ENCODE measurements at places on chromosomes 6 and 20. TPM values are rescaled to one million over a fixed set of nuclear protein-coding genes. Genes with fewer than 3 reads are reported as not detected.

DNA sequence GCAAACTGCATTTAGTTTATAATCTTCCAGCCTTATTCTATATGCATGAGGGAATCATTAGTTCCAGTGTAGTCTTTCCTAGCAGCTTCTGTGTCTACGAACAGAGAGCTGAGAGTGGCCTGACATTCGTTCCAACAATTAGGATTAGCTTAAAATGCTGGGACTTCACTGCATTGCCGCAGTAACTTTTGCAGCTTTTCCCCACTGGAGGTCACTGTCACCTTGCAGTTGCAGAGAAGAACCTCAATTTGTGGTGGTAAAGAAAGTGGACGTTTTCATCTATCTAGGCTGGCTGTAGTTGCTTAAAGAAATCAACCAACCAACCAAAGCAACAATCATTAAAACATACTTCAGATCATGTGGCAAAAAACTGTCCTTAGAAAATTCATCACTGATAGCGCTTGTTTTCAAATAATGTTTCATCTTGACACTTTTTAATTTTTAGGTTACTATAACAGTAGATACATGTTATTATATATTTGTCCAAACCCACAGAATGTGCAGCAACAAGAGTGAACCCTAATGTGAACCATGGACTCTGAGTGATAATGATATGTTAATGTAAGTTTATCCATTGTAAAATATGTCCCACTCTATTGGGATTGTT, 12.2 kb downstream of the MYLK4 start:
- DNase-seq: peak; percentile 67
- H3K4me1 ChIP-seq: peaks cover 8% of the 10 kb centered on the region
- no peaks in the 10 kb centered on the region for H3K36me3 ChIP-seq
- no peaks in the 10 kb centered on the region for H3K27me3 ChIP-seq
- H3K4me3 ChIP-seq: no peak overlapping the region
- no peak overlapping the region for H3K27ac ChIP-seq

The SYNDIG1 gene
- not detected for total RNA-seq

The EFCAB8 gene
- total RNA-seq: not detected

The PARD6B gene
- 12.3 TPM for total RNA-seq

The SCRT2 gene
- 0.75 TPM for total RNA-seq

DNA sequence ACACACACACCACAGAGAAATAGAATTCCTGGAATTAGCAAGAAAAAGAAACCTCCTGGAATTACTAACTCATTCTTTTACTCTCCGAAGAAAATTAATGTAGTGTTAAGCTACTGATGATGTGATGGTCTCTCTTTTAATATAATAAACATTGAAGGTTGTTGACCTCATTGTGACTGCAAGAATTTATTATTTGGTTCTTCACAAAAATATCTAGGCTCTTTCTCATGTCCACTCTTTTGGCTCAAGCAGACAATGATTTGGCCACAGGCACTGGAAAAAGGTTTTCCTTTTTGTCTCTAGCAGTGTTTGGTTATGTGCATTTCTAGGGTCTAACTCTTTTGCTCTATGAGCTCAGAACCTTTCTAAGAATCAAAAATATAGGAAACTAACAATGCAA, 811.9 kb downstream of the TENT5A start:
- H3K36me3 ChIP-seq: no peaks in the 10 kb centered on the region
- no peak overlapping the region for H3K4me3 ChIP-seq
- H3K27ac ChIP-seq: no peak overlapping the region

DNA sequence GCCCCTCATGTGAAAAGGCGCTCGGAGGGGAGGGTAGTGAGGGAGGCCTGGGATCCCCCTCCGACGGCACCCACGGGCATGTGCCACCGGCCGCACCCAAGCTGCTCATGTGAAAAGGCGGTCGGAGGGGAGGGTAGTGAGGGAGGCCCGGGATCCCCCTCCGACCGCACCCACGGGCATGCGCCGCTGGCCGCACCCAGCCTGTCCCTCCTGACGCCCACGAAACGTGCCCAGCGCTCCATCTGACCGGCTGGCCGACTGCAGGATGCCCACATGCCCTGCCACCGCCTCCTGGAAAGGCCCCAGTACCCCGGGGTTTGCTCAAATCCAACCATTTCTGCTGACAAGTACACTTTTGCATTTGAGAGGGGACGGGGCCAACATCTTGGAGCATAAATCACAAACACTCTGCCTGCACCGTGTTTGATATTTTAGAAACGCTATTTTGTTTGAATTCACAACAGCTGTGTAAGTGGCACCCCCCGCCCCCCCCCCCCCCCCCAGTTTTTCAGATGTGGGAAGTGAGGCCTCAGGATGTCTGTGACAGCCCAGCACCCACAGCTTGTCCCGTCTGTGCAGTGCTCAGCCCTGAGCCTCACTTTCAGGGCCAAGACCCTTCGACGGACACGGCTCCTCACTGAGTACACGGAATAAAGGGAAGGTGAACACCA, 34.1 kb downstream of the SLC2A4RG start:
- no peak overlapping the region for H3K27ac ChIP-seq
- no peak overlapping the region for H3K4me3 ChIP-seq
- H3K4me1 ChIP-seq: peaks cover 52% of the 10 kb centered on the region
- no peak for DNase-seq
- no peaks in the 10 kb centered on the region for H3K27me3 ChIP-seq
- H3K36me3 ChIP-seq: no peaks in the 10 kb centered on the region

DNA sequence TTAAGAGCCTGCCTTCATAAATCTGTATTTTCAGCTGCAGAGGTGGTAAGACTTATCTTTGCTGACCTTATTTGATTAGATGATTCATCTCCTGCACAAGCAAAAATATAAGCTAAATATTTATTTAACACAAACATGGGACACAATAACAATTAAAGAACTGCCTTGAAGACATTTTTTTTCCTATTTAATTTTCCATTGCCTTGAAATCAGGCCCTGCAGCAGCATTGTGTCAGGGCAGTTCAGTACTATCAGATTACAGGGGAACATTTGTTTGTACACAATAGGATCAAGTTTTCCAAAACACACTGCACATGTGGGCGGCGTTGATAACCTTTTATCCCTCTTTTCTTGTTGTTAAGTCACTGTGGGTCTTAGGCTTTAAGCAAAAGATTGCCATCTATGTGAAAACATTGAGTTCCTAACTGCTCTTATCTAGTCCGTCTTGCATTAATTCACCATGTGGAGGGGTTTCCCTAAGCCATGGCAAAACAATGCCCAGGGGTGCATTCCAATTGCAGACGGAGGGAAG, 7.4 kb downstream of the ADGRF5 start:
- H3K27me3 ChIP-seq: no peaks in the 10 kb centered on the region
- DNase-seq: no peak
- no peak overlapping the region for H3K4me3 ChIP-seq
- H3K27ac ChIP-seq: no peak overlapping the region
- H3K4me1 ChIP-seq: no peaks in the 10 kb centered on the region

The PSMB1 gene
- total RNA-seq: 431 TPM

DNA sequence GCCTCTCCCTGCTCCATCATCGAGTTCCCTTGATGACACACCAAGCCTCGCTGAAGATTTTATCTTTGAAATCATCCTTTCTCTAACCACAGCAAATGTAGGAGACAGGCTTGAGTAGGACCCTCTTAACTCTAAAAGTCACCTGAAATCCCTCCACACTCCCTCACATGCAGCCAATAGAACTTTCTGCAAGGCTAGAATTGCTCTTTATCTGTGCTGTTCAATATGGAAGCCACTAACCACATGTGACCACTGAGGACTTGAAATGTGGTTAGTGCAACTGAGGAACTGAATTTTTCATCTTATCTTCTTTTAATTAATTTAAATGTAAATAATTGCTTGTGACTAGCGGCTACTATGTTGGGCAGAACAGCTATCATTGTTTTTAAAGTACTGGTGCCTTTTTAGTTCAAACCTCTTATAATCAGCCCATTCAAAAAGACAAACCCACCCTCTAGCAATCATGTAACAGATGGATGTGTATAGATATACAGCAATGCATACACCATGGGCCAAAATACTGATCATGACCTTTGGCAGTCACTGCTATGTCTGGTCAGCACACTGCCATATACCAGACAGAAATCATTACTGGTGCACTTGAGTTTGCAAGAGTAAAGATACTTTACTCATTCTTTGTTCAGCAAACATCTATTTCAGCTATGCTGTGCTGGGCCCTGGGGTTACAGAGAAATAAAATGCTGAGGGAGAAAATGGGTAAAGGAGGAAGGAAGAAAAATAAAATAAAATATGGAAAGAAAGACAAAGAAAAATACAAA, 50.0 kb downstream of the GFOD1 start:
- H3K36me3 ChIP-seq: no peaks in the 10 kb centered on the region
- no peaks in the 10 kb centered on the region for H3K27me3 ChIP-seq
- DNase-seq: no peak
- no peak overlapping the region for H3K4me3 ChIP-seq
- H3K4me1 ChIP-seq: peaks cover 4% of the 10 kb centered on the region

The SPTLC3 gene
- not detected for total RNA-seq

The MTFR2 gene
- total RNA-seq: 25.7 TPM

The BANF2 gene
- not detected for total RNA-seq

- H3K27ac ChIP-seq: no peak overlapping the region
- peaks cover 64% of the 10 kb centered on the region for H3K36me3 ChIP-seq
- no peak overlapping the region for H3K4me3 ChIP-seq
Observed at GRCh38 chr20:47648943-47649342, 136.3 kb downstream of the SULF2 start.

- no peak overlapping the region for H3K27ac ChIP-seq
- peaks cover 85% of the 10 kb centered on the region for H3K36me3 ChIP-seq
- no peak overlapping the region for H3K4me3 ChIP-seq
- no peaks in the 10 kb centered on the region for H3K27me3 ChIP-seq
- no peaks in the 10 kb centered on the region for H3K4me1 ChIP-seq
- no peak for DNase-seq
Observed at GRCh38 chr20:56439771-56440291, 27.8 kb downstream of the CASS4 start.

- no peak overlapping the region for H3K27ac ChIP-seq
- no peaks in the 10 kb centered on the region for H3K4me1 ChIP-seq
- no peak overlapping the region for H3K4me3 ChIP-seq
- no peak for DNase-seq
- H3K27me3 ChIP-seq: no peaks in the 10 kb centered on the region
- no peaks in the 10 kb centered on the region for H3K36me3 ChIP-seq
Observed at GRCh38 chr6:115468272-115469005, 592.3 kb downstream of the FRK start.

DNA sequence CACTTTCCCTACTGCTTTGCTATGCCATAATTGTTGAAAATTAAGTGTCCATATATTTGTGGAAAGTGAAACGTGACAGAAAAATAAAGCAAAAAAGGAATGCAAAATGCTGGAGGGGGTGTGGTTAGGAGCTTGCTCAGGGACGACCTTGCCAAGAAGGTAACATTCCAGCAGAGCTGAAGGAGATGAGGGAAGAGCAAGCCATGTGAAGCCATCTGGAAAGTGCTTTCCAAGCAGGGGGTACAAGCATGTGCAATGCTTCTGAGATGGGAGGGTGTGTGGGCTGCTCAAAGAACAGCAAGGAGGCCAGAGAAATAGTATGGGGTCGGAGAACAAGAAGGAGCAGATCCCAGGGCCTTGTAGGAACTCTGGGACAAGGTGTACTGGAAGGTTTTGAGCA, 161.7 kb downstream of the ISM1 start:
- H3K36me3 ChIP-seq: no peaks in the 10 kb centered on the region
- no peak overlapping the region for H3K4me3 ChIP-seq
- no peaks in the 10 kb centered on the region for H3K4me1 ChIP-seq
- DNase-seq: no peak

DNA sequence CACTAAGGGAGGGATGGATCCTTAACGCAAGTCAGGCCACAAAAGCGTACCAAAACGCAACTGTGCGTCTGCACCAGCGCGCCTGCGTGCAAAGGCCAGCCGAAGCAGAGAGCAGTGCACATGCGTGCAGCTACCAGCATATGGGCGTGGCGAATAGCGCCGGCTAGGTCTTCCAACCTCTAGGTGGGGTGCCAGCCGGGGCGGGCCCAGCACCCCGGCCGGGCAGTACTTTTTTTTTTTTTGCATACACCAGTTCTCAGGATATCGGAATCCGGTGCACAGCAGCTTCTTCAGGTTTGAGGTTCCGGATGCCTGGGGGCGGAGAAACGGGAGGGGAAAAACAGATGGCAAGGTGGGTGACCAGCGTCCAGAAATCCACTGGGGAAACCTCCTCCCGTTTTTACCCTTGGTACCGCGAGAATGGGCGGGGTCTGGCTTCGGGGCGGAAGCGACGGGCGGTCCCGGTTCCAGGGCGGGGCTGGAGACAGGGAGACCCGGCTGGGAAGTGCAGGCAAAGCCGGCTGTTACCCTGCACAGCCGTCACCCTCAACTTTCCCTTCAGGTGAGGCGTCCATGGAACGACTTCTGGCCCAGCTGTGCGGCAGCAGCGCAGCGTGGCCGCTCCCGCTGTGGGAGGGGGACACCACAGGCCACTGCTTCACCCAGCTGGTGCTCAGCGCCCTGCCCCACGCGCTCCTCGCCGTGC, at the start of gene ABCC10:
ABCC10 (plus strand) TSS at position 136 of the 706 bp plus-strand sequence; CDS start at position 574, 438 bp downstream.
- H3K27ac ChIP-seq: peak within 1 kb of the TSS; percentile 73
- H3K27me3 ChIP-seq: no peaks in the 10 kb centered on the region
- peaks cover 6% of the 10 kb centered on the region for H3K36me3 ChIP-seq
- peak; percentile 97 for DNase-seq

The GSTA2 gene
- total RNA-seq: not detected

- H3K4me3 ChIP-seq: no peak overlapping the region
- H3K36me3 ChIP-seq: no peaks in the 10 kb centered on the region
- no peak overlapping the region for H3K27ac ChIP-seq
- H3K4me1 ChIP-seq: no peaks in the 10 kb centered on the region
Observed at GRCh38 chr6:25749837-25750236, 4.7 kb upstream of the SLC17A4 start.

DNA sequence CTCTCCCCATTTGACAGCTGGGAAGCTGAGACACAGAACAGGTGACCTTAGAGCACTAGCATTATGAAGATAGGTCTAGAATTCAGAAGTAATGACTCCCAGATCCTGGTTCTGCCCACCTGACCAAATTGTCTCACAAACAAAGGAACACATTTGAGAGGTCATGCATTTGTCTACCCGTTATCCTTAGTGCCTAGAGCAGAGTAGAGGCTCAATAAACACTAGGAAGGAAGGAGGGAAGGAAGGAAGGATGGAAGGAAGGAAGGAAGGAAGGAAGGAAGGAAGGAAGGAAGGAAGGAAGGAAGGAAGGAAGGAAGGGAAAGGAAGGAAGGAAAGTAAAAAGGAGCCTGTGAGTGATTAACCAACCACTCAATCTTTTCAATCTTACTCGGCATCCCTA, 63.3 kb downstream of the SNAP25 start:
- no peaks in the 10 kb centered on the region for H3K4me1 ChIP-seq
- H3K27ac ChIP-seq: no peak overlapping the region
- no peaks in the 10 kb centered on the region for H3K27me3 ChIP-seq
- no peak overlapping the region for H3K4me3 ChIP-seq

DNA sequence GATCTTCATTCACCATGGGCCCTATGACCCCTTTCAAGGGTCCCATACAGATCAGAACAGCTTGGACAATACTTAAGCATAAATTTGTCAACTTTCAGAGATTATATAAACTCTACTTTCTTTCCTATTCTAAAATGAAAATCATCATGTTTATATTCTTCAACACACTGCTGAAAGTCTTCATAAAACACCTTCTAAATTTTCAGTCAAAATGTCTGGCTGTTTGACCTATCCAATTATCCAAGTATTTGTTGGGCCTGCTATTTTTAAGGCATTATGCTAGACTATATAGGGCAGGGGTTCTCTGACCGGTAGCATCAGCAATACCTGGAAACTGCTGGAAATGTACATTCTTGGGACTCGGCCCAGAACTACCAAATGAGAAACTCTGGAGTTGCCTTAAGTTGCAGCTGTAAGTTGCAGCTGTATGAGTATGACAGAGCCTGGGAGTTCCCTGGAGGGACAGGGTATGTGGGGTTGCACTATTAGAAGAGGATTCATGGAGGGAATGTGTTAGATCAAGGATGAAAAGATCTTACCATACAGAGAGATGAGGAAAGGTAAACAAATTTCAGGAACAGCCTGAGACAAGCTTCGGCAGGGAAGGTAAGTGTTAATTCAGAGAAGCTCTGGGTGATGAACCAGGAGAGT, 293.0 kb downstream of the ADGB start:
- no peak overlapping the region for H3K4me3 ChIP-seq
- no peaks in the 10 kb centered on the region for H3K36me3 ChIP-seq
- peaks cover 90% of the 10 kb centered on the region for H3K4me1 ChIP-seq
- peak; percentile 63 for DNase-seq

All from K562 (cell line).